Pancreas (tissue), 10 donors: ENCODE measurements at places on chromosomes 4 and X. TPM values are rescaled to one million over a fixed set of nuclear protein-coding genes. Genes with fewer than 3 reads are reported as not detected.

The TCP11X1 gene
- total RNA-seq, result not detected

The FGF13 gene
- 1.9 TPM for total RNA-seq

The ERAS gene
- not detected for total RNA-seq

The TXK gene
- total RNA-seq, result 1.6 TPM

The BEX1 gene
- total RNA-seq, result 43.5 TPM

The CXCL8 gene
- 0.37 TPM for total RNA-seq

The ADGRG2 gene
- 0.37 TPM for total RNA-seq

The TMEM271 gene
- total RNA-seq, result 0.23 TPM

The VEGFC gene
- total RNA-seq, result 0.69 TPM

DNA sequence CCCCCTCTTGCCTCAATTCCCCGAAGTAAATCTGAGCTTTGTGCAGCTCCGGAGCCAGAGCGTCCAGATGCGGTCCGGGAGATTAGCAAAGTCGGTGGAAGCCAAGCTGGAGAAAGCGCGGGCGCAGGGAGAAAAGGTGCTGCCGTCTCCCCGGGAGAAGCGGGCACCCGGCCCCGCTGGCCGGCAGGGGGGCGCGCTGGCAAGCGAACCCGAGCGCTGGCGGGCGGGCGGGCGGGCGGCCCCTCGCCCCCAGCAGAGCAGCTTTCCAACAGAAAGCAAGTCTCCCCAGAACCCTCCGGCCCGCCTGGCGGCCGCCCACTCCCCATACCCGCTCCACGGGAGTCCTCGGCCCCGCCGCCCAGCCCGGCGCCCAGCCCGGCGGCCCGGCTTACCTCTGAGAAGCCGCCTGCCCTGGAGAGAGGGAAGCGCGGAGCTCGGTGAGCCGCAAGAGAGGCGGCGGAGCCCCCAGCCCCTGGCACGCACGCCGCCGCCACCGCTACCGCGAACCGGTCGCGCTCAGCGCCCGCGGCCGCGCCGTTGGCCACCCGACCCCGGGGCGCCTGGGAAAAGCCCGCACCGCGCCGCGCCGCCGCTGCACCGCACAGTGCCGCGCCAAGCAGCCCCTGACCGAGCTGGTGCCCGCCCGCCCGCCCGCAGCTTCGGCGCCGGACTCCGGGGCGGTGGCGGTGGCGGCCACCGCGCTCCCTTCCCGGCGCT lies 529 bp upstream of the CITED1 start:
- peak; percentile 12 for DNase-seq

GRCh38 chr4:186902361-186902760 lies 178.7 kb upstream of the FAT1 start:
- no peak for DNase-seq

- no peak for DNase-seq
Observed at GRCh38 chr4:137200322-137200721, 332.0 kb downstream of the PCDH18 start.

GRCh38 chrX:127037159-127037558 lies 217.6 kb downstream of the PRR32 start:
- DNase-seq, result no peak

DNA sequence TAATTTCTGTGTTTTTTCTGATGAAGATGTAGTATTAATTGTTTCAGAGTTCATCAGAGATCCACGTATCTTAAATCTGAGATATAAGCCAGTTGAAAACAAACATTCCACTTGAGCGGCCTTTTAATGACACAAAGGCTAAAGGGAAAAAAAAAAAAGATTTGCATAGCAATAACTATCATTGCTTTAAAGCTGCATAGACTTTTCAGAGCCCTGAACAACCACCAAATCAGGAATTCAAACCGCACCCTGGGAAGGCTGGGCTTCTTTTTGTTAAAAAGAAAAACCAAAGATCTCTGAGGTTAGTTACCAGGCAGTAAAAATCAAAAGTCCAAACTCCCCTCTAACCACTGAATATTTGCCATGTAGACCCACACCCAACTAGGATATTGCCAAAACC lies 206.0 kb downstream of the HHIP start:
- no peak for DNase-seq

DNA sequence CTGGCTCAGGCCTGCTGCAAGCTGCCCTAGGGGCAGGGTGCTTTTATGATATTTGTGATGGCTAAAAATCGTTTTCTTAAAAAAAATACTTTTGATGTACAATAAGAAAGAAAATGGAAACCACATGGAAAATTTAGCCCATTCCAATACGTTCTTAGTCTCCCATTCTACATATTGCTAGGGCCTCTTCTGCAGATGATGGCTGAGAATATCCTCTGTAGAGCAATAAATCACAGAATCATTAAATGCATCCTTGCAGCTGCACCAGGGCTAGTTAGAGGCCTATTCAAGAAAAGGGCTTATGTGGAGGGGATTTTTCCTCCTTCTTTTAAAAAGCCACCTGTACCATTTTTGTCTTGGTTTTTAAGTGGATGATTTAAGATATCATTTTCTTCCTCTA lies 97.6 kb upstream of the C1GALT1C1 start:
- DNase-seq, result no peak

DNA sequence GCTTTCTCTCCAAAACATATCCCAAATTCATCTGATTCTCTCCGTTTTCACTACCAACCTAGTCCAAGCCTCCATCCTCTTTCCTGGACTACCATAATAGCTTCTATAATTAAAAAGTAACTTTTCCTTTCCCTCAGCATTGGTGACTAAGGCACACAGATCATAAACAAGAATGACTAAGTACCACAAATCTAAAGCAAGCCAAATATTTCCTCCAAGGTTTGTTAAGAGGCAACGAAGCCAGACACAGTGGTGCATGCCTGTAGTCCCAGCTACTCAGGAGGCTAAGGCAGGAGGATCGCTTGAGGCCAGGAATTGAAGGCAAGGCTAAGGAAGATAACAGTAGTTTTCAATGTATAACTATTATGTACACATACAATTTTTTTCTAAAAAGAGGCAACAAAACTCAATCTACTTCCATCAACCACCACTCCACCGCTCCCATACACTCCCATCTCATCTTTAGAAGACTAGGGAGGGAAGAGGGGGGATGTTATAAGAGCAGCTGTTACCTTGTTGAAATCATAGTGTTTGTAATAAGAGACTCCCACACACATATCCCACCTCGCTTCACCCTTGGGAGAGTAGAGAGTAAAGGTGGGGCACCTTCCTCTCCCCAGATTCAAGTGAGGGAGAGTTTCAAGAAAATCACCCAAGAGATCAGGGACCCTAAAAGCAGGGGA lies 4.2 kb upstream of the JCHAIN start:
- no peak for DNase-seq

- DNase-seq, result no peak
Observed at GRCh38 chrX:2828344-2828958, at the start of gene GYG2. GYG2 (plus strand) TSS chrX:2828930; CDS start chrX:2830189, 1,259 bp downstream.

GRCh38 chrX:46305431-46305830 lies 239.8 kb downstream of the ZNF674 start:
- no peak for DNase-seq

DNA sequence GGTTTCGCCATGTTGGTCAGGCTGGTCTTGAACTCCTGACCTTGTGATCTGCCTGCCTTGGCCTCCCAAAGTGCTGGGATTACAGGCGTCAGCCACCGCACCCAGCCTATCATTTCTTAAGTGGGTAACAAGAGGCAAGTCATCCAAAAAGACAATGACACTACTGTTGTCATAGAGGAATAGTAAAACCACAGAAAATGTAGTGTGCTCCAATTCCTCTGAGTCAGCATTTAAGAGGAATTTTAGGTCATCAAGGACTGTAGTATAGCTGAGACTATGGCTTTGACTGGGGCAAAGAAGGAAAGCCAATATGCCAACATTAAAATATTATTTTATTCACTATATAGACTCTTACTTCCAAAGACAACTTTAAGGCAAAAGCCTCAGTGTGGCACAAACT lies 48.4 kb downstream of the ATP8A1 start:
- no peak for DNase-seq

GRCh38 chr4:27055221-27055760 lies 194.7 kb downstream of the STIM2 start:
- no peak for DNase-seq

GRCh38 chr4:112348488-112349158 lies 51.5 kb downstream of the ALPK1 start:
- DNase-seq, result no peak

- DNase-seq, result no peak
Observed at GRCh38 chr4:133812236-133812635, 389.4 kb downstream of the PABPC4L start.

DNA sequence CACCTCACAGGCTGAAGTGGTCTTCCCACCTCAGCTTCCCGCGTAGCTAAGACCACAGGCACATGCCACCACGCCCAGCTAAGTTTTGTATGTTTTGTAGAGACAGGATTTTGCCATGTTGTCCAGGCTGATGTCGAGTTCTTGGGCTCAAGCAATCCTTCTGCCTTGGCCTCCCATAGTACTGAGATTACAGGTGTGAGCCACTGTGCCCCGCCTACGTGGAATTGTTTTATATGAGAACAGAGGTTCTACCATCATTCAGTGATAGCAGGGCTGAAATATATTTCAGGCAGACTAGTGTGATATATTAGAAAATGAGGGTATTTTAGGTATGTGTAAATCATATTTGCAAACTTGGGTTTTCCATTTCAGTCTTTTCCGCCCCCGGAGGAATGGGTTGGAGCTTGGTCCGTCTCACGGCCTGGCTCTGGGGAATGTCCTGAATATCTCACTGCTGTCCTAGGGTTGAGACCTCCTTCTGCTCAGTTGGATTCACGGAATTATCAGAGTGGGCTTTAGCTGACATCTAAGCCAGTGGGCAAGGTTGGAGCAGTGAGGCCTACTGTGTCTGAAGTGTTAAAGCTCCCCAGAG lies 19.9 kb downstream of the NSD2 start:
- no peak for DNase-seq

GRCh38 chr4:158630893-158631292 lies 40.8 kb downstream of the C4orf46 start:
- no peak for DNase-seq

- no peak for DNase-seq
Observed at GRCh38 chrX:49166914-49167739, 4.6 kb downstream of the MAGIX start.

- no peak for DNase-seq
Observed at GRCh38 chr4:105305019-105305836, 158.6 kb downstream of the TET2 start.
